ENCODE measurements at places on chromosomes 6 and 20.
A peak's percentile ranks its signal among the peaks of the same experiment; 100 is the strongest.

DNA sequence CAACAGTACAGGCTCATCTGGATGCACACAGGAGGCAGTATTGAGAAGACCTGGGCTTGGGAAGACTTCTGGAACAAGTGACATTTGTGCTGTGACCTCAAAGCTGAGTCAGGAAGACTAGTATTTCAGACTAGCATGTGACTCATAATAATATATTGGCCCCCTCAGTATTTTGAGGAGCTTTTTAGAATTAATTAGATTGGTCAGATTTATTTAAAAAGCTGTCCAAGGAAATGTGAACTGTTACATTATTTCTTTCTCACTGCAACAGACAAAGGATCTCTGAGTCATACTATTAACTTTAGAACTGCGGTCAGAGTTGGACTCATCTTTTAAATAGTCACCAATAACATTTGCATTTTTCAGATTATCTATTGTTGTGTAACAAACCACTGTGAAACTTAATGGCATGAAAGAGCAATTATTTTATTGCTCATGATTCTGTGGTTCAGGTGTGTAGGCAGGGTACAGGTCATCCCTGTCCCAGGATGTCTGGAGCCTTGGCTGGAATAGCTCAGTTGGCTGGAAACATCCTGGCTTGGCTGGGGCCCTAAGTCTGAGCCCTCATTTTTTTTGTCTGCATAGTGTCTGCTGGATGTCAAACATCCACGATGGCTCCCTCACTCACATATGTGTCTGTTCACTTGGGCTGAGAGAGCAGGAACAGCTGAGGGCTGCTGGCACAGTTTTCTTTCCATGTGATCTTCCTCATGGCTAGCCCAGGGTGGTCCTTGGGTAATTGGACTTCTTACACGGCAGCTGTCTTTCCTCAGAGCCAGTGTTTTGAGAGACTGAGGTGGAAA lies 46.9 kb downstream of the MAP3K4 start:
- DNase-seq, result peak; percentile 100

- peak; percentile 28 for DNase-seq
Observed at GRCh38 chr6:123022975-123023374, 26.9 kb downstream of the CLVS2 start.

- no peak for DNase-seq
Observed at GRCh38 chr20:17461941-17462340, 69.2 kb downstream of the BFSP1 start.

DNA sequence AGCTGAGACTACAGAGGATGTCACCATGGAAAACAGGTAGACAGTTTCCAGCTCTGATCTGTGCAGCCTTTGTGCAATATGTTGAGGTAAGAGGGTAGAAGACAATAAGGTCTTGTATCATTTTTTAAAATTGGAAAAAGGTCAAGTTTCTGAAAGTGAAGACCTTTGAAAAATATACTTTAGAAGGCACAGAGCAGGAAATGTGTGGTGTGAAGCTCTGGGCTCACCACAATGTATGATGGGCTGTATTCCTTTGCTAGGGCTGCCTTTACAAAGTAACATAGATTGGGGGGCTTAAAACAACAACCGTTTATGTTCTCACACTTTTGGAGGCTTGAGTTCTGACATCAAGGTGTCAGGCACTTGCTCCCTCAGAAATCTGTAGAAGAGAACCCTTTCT lies 514.3 kb upstream of the JARID2 start:
- DNase-seq, result no peak

DNA sequence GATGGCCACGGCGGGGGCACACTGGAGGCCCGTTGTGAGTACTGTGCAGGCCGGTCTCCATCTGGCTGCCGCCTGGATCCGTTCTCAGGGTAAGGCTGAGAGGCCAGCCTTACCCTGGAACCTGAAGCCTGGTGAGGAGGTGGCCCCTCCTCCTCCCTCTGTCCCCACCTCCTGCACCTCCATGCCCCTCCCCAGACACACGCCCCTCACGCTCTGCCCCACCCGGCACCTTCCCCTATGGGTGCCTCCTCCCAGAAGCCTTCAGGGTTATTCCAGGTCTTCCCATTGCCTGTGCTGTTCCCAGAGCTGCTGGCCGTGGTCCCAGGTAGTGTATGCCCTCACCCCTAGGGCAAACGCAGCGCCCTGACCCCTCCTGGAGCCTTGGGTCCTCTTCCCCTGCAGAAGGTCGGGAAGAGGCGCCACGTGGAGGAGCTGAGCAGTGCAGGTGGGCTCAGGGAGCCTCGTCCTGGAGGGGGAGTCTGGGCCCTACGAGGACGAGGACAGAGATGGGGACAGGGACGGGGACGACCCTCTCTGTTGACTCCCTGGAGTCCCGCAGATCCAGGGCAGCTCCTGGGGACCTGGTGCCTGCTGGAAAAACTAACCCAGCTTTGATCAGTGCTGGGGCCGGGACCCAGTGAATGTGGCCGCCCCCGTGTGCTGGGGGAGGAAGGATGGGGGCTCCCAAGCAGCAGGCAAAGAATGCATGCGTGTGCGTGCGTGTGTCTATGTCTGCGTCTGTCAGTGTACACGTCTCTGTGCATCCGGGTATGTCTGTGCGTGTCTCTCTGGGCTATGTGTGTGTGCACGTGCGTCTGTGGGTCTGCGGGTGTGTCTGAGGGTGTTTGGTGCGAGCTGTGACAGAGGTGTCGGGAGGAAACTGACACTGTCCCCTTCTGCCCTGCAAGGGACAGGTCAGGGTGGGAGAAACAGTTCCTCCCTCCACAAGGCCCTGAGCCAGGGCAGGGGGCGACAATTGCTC lies 8.2 kb upstream of the HRH3 start:
- DNase-seq, result no peak

- peak; percentile 70 for DNase-seq
Observed at GRCh38 chr6:7725849-7726415, at the start of gene BMP6. TSS of gene BMP6 (plus strand) at chr6:7726099. CDS start at chr6:7726956, 857 bp downstream.

GRCh38 chr6:17714879-17715851 lies 8.4 kb upstream of the NUP153 start:
- peak; percentile 95 for DNase-seq

- no peak for DNase-seq
Observed at GRCh38 chr20:24815931-24816330, 133.1 kb upstream of the CST7 start.

DNA sequence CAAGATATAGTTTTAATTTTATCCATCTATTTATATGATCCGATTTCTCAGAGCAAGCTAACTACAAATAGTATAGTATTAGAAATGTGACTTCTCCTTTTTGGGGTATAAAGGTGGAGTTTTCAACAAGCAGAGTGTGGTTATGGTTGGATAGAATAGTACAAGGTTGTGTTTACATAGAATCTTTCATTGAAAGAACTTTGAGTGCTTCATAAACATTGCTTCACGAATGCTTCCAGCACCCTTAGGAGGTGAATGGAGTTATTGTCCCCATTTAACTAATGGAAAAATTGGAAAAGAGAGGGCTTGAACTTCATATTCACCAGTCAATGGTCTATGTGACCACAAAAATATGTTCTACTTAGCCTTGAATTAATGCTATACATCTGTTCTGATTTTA lies 134.1 kb upstream of the CITED2 start:
- DNase-seq, result no peak
